LoVo (cell line): ENCODE measurements at places on chromosomes 4 and X.
A peak's percentile ranks its signal among the peaks of the same experiment; 100 is the strongest.

DNA sequence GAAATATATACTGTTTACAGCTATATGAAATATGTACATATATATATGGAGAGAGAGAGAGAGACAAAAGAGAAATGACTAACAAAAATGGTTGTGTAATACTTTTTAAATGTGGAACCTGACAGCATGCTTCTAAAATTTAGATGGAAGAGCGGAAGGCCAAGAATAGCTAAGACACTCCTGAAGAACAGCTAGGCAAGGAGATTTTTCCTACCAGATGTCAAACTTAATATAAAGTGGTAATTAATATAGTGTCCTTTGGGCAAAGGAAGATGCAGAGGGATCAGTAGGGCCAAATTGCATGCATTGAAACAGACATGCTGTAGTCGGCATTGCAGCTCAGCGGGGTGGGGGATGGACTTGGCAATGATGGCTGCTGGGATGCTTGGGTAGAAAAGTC, 45.2 kb downstream of the ADD1 start:
- no peak for DNase-seq

- no peak for DNase-seq
Measured at GRCh38 chr4:87005690-87006425, 71.0 kb downstream of the AFF1 start.

DNA sequence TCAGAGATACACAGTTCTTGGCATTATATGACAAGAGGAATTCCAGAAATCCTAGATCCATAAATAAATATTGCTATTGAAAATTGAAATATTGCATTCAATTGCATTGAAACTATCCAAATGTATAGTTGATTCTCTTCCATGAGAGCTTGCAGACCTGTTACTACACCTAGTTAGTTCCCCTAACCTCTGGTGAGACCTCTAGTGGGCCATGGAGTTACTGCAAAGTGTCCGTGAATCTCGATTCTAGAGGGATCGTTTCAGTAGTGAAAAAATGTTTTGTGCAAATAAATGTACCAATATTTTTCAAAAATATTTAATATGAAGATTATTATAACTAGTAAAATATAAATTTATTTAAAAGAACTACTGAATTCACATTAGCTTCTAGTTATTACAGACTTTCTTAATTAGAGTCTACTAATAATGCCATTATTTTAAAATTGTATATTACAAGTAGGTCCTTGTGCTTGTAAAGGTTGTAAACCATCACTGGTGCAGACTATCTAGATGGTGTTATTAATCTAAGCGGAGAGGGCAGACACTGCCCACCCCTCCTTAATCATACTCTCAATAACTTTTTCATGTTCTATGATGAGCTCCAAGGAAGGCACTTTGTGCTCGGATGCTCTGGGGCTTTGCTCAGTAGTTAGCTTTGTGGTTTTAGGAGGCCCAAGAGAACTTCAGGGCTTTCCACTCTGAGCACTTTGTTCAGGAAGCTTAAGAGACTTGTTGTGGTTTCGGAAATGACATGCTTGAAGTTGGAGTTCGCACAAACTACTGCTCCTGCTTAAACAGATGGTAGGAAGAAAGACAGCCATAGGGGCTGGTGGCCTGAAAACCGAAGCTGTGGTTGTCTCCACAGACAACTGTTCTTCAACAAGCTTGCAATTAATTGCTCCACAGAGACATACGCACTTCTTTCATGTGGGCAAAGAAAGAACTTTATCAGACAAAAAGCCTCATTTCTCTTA, 42.8 kb downstream of the IL21 start:
- DNase-seq = peak; percentile 56

- DNase-seq = no peak
Measured at GRCh38 chr4:100306018-100306417, 115.8 kb upstream of the DDIT4L start.

GRCh38 chr4:76640353-76640910, 205.4 kb downstream of the SHROOM3 start:
- no peak for DNase-seq

DNA sequence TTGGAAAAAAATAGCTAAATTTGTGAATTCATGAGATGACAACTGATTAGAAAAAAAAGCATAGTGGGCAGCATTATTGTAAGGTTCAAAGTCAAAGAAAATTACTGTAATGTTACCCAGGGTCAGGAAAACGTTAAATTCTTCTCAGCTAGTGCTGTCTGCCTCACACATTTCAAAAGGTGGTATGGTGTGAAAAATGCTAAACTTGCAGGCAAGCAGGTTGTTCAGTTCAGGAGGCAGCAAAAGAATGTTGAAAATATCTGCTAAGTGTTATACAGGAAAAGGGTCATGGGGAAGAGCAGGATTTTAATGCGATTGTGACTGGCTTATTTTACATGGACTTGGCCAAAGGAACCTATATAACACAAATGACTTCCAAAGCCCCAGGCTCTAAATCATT, 232.5 kb upstream of the NDST3 start:
- no peak for DNase-seq

DNA sequence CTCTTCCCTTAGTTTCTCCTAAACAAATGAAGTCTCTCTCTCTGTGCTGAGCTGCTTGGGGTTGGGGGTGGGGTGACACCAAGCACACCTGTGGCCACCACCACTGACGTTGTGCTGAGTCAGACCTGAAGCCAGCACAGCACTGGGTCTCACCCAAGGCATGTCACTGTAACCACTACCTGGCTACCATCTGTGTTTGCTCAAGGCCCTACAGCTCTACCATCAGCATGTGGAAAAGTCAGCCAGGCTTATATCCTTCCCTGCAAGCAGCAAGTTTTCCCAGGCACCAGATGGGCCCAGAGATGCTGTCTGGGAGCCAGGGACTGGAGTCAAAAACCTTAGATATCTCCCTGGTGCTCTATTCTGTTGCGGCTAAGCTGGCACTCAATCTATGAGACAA, 6.9 kb downstream of the CXCL10 start:
- DNase-seq = no peak

- no peak for DNase-seq
Measured at GRCh38 chrX:69504626-69505612, 793 bp downstream of the NALF2 start.

DNA sequence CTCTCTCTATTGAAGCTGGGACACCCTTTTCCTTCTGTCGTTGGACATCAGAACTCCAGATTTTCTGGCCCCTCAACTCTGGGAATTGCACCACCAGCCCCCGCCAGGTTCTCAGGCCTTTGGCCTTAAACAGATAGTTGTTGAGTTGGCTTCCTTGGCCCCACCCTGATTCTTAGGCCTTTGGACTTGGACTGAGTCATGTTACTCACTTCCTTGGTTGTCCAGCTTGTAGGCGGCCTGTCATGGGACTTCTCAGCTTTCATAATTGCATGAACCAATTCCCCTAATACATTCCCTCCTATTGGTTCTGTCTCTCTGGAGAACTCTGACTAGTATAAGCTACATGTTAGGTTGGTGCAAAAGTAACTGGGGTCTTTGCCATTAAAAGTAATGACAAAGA, 195.7 kb downstream of the GPAT3 start:
- peak; percentile 7 for DNase-seq

DNA sequence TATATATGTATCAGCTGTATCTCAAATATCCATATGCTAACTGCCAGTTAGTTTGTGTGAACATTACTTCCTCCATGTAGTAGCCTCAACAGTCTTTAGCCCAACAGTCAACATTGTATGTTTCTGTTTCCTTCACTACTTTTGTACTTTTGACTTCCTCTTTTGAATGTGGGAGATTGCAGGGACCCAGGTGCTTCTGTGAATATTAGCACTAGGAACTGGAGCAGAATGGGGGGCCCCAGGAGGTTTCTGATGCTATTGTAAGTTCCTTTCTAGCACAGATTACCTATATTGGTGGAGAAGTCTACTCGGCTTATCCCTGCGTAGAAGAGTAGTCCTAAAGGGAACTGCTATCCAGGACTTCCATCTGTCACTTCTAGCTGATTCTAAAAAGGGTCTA, 2.3 kb downstream of the PLAC8 start:
- DNase-seq = no peak

- DNase-seq = no peak
Measured at GRCh38 chr4:152062936-152063620, 302.3 kb upstream of the GATB start.

- no peak for DNase-seq
Measured at GRCh38 chrX:104098919-104099318, 13.4 kb upstream of the ZCCHC18 start.

GRCh38 chrX:20140420-20140819, 1.2 kb downstream of the EIF1AX start:
- DNase-seq = no peak

DNA sequence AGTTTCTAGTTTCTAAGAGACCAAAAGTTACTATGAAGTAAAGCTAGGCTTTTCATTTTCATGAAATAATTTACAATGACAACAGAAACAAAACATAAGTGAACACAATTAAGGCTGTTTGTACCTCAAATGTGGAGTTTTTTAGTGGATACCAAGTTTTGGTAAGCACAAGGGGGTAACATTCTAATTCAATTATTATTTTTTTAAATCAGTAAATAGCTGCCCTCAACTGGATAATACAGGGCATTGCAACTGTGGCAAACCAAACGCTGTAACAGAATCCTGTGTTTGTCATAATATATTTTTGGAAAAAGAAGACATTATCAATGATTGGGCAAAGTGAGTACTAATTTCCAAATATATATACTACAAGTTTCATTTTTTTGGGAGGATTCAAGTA, 150.3 kb downstream of the FBXW7 start:
- DNase-seq = no peak

DNA sequence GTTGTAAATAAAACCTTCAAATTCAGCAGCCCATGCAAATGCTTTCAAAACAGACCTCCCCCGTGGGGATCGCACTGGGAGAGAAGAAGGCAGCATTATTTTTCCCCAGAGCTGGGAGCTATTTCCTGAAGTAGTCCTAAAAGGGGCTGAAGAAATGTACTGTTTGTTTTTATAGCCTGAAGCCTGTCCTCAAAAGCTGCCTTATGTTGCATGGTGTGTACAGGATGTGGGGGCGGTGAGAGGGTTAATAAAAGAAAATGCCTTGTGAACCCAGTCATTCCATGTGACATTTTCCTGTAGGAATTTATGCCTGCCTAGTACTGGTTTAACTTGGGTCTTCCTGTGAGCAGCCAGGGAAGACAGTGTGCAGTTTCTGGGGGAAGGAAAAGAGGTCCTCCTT, 144.1 kb downstream of the SOWAHB start:
- DNase-seq = no peak

DNA sequence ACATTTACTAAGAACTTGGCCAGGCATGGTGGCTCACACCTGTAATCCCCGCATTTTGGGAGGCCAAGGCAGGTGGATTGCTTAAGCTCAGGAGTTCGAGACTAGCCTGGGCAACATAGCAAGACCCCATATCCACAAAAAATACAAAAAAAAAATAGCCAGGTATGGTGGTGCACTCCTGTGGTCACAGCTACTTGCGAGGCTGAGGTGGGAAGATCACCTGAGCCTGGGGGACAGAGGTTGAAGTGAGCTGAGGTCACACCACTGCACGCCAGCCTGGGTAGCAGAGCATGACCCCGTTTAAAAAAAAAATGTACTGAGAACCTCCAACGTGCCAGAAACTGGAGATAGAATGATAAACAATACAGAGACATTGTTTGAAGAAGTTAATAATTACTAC, 8.0 kb downstream of the OPRPN start:
- no peak for DNase-seq

- no peak for DNase-seq
Measured at GRCh38 chr4:101295691-101296090, 51.6 kb downstream of the PPP3CA start.

DNA sequence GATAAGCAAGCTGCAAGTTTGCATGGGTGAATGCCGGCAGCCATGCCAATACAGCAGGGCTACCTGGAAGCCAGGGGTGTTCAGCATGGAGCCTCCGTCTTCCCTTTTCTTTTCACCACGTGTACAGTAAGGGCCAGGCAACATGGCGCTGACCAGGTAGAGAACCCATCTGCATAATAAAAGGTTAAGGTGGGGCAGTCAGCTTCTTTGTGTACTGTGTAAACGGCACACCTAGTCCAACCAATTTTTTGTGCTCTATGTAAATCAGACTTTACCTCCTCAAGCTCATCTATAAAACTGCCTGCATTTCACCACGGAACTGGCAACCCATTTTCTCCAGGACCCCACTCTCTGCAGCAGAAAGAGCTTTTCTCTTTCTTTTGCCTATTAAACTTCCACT, 286.8 kb upstream of the VCX3A start:
- DNase-seq = no peak

- no peak for DNase-seq
Measured at GRCh38 chr4:47473141-47473750, 9.7 kb upstream of the COMMD8 start.

DNA sequence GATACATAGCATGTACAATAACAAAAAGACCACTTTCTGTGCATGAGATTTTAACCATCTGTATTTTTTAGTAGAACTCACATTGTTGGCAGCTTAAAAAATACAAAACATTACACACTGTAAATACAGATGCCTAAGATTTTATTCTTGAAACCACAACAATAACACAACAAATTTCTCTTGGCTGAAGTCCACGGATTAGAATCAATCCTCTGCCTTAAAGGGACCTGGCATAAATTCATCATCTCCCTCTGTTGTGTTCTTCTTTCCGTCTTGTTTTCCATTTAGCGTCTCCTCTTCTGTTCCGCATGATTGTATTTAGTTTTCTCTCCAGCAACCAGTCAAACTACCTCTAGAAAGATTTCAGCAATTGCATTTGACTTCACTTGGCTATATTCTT, 231.0 kb downstream of the SPOCK3 start:
- DNase-seq = no peak

- no peak for DNase-seq
Measured at GRCh38 chr4:168540086-168540485, 43.2 kb downstream of the PALLD start.

DNA sequence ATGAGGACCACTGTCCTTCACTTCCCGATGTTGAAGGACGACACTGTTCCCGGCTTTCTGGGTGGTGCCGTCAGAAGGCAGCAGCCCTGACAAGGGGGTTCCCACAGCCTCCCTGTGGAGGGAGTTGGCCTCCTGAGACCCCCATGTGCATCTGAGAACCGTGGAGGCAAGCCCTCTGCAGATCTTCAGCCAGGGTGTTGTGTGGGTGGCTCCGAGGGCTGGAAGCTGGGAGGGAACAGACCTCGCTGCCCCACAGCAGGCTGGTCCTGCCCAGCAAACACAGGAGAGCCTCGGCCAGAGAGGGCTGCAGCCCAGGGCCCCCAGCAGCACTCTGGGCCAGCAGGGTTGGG, 16.2 kb downstream of the DGKQ start:
- DNase-seq = no peak
